Suppressor macrophage treated with lipopolysaccharide for 1 hour (primary cell): ENCODE measurements at places on chromosomes 16 and 17.

DNA sequence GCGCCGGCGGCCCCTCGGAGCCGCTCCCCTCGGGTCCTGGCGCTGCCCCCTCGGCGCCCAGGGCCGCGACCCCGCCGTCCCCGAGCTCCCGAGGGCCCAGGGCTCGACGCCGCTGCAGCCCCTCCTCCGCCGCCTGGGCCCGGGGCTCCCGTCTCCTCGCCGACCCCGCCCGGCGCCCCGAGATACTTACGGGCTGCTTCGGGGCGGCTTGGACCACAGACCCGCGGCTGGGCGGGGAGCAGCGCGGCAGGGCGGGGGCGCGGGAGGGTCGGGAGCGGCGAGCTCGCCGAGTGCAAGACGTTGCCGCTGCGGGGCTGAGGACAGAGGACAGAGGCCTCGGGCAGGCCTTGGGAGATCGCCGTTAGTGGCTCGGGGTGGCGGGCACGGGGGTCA lies 290 bp downstream of the TOB1 start:
- DNase-seq = no peak

DNA sequence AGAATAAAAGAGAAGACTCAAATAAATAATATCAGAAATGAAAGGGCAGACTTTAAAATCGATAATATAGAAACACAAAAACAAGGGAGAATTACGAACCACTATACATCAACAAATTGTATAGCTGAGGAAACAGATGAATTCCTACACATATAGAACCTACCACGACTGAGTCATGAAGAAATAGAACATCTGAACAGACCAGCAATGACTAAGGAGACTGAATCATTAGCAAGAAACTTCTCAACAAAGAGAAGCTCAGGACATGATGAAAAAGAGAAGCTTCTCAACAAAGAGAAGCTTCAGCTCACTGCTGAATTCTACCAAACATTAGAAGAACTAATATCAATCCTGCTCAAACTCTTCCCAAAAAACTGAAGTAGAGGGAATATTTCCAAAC lies 255.9 kb downstream of the CEP112 start:
- no peak for DNase-seq

- DNase-seq = no peak
Observed at GRCh38 chr17:76077584-76078110, 1.3 kb upstream of the ZACN start.

DNA sequence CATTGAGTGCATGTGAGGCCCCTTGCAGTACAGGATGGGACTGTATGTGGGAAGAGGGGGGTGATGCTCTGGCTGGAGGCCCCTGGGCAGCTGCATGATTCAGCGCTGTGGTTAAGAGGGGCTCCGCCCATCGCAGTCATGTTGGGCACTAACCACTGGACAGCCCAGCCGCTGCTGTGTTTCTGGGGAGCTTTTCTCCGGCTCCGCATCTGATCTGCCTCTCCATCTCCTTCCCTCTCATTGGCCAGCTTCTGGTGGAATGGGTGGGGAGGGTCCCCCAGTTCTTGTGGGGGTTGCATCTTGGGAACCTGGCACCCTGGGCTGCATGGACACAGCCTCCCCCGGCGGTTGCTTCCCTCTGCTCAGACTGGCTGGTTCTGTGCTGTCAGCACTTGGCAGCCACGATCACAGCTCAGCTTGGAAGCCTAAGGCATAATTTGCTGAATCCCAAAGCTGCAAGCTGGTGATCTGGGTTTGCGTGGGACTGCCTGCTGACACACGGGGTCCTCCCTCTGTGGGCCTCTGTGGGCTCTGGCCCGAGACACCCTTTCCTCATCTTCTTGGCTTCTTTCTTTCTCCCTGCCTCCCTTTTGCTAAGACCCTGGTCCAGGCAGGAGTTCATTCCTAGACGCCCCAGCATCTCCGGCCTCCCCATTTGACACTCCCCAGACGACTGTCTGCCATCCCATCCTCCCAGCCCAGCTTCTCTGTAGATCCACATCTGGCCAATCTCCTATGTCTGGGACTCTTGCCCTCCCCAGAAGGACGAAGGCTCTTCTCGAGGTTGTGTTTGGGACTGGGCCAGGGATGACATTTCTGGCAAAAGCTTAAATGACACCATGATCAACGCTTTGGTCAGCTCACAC lies 168.3 kb downstream of the SEC14L1 start:
- peak; percentile 81 for DNase-seq

- DNase-seq = no peak
Observed at GRCh38 chr16:84887207-84887606, 67.4 kb downstream of the CRISPLD2 start.

- no peak for DNase-seq
Observed at GRCh38 chr16:89370081-89370511, 120.3 kb downstream of the ANKRD11 start.

DNA sequence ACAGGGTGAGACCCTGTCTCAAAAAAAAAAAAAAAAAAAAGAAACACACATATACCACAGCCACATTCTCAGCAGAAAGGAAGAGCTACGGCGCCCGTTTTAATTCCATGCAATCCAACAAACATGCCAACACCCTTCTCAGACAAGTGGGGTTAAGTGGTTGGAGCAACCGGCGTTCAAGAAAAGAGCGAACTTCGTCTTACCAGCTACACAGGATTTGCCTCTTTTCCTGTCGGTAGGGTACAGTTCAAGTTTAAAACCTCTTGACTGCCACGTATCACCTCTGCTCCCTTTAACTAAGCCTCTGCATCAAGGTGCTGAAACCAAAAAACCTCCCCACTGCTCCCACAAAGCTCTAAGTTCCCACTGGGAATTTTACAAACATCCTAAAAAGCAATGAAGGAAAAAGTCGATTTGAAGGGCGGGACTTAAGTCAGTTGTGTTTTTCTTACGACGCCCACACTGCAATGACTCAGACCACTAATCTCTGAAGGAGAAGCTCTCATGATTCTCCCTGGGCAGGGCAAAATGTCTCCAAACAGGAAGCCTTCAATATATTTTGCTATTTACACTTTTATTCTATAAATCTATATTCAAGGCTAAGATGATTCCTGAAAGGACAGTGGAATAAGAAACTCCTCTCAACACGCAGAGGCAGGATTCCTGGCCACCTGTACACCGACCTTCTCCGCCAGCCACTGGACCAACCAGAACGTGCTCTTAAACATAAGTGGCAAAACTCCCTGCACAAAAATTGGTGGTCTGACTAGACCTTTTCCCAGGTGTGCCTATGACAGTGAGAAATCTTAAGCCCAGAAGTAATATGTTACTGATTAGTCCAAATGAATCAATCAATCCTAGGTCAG lies 18.8 kb downstream of the SRP68 start:
- peak; percentile 72 for DNase-seq

DNA sequence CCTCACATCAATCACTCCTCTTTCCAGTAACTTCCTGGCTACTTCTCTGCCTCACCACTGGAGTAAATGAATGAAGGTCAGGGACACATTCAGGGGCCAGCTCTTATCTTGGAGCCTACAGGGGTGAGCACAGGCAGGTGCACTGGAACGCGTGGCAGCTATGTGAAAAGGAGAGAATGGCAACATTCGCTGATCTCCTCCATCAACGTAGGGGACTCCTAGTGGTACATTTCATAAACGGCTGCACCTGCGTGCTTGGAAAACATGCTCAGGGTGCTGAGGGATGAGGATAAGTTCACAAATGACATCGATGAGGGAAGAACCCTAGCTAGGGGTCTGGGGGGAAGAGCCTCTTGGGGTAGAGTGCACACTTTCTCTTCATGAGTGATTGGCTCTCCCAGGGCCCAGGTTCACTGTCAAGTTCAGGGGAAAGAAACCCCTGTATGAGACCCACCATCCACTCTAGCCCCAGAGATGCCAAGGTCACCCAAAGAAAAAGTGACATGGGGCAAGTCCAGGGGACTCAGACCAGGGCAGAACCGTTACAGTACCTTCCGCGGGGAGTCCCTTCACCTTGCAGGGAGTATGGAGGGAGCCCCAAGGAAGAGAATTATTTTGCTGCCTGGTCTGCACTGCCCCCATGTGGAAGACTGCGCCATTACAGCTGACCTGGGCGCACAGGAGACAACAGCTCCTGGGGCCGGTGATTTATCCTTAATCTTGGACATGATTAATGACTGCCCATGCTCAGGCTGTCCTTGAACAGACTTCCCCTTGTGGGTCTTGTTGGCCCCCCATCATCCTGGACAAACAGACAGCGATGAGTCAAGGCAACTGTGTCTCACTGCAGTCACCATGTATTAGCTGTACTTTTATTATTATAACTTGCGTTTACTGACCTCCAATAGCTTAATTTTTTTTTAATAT lies 30.1 kb downstream of the VAC14 start:
- peak; percentile 60 for DNase-seq

- DNase-seq = no peak
Observed at GRCh38 chr17:10812674-10813073, 8.8 kb upstream of the TMEM238L start.

- no peak for DNase-seq
Observed at GRCh38 chr16:51888016-51888415, 658.9 kb downstream of the TOX3 start.

DNA sequence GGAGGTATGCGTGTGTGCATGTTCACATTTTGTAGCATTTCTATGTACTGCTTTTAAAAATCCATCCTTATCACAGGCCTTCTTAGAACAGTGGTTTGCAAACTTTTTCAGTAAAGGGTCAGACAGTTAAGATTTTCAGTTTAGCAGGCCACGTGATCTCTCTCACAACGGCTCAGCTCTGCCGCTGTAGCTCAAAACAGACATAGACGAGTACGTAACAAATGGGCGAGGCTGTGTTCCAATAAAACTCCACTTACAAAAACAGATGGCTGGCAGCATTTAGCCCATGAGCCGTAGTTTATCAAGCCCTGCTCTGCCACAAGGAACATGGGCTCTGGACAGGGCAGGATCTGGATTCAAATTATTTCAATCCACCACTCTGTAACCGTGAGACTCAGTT lies 141.8 kb downstream of the XYLT1 start:
- DNase-seq = no peak

- peak; percentile 57 for DNase-seq
Observed at GRCh38 chr16:46843898-46844642, 13.1 kb upstream of the C16orf87 start.

GRCh38 chr16:31224092-31224955 lies 7.4 kb upstream of the PYDC1 start:
- no peak for DNase-seq
